ENCODE measurements at places on chromosomes 13 and 19.

DNA sequence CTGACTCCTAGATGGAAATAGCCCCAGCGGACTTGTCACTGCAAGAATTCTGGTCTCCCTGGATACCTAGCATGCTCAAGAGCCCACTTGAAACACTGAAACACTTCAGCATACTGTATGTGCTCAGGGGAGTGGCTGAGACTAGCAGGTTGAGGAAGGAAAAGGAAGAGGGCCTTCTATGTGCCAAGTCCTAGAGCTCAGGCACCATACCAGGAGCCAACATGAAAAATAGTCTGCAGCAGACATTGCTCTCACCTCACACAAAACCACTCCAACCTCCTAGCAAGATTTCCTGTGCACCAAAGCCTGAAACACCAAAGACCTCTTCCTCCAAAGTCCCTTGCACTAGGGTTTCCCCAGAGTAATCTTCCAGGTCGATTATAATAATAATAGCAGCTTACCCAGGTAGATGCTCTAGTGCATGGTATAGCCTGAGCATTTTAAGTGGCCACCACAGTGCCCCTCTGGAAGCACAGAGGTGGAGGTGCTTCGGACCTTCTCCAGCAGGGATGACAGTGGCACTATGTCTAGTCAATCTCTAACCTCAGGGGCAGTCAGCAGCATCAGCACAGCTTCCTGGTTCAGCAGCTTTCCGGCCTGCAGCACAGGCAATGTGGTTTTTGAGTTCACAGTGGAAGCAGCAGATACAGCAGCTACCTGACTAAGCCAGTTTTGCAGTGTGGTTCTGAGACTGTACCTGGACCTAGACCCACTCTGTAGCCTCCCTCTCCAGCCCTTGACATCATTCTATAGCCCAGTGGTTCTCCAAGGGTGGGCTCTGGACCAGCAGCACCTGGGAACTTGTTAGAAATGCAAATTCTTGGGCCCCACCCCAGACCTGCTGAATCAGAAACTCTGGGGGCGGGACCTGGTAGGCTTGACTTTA is 45.6 kb upstream of the UBE2L5 start:
- no peak for DNase-seq

DNA sequence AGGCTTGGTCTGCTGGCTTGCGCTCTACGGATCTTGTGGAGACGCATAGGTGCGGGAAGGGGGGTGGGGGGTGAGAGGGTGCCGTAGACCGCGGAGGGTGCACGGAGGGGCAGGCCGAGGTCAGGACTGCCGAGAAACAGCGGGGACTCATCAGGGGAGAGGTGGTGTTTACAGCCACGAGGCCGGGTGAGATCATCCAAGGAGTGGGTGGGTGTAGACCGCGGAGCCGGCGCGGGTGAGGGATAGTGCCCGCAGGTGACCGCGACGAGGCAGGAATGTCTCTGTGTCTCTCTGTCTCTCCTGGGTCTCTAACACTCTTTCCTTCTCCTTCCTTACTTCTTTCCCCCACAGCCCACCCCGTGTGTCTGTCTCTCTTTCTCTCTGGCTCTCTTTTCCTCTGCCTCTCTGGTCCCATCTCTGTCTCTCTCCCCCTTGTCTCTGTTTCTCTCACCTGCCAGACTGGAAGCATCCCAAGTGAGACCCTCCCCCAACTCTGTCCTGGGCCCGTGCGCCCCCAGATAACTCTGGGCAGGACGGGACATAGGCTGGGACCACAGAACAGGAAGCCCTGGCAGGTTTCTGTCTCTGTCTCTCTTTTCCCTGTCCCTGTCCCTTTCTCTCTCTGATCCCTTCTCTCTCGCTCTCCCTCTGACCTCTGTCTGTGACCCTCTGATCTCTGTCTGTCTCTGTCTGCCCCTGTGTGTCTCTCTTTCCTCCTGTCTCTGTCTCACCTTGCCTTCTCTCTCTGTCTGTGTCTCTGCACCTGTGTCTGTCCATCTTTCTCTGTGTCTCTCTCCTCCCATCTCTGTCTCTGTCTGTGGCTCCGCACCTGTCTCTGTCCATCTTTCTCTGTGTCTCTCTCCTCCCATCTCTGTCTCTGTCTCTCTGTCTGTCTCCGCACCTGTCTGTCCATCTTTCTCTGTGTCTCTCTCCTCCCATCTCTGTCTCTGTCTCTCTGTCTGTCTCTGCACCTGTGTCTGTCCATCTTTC is 1.8 kb upstream of the KLK4 start:
- DNase-seq, result no peak

- DNase-seq, result no peak
These were observed 9.6 kb downstream of the FAM98C start for GRCh38 chr19:38412491-38412890.

GRCh38 chr19:19914596-19914995 is 13.8 kb downstream of the ZNF93 start:
- no peak for DNase-seq

- no peak for DNase-seq
These were observed 433.2 kb upstream of the KLHL1 start for GRCh38 chr13:70541451-70541850.
